ENCODE measurements at places on chromosomes 13 and 19. TPM values are rescaled to one million over a fixed set of nuclear protein-coding genes. Genes with fewer than 3 reads are reported as not detected.
A peak's percentile ranks its signal among the peaks of the same experiment; 100 is the strongest.

- H3K4me3 ChIP-seq: peak overlapping the region; percentile 89
- peak overlapping the region; percentile 95 for H3K27ac ChIP-seq
- no peaks in the 10 kb centered on the region for H3K27me3 ChIP-seq
- peaks cover 44% of the 10 kb centered on the region for H3K36me3 ChIP-seq
- no peak for DNase-seq
- peaks cover 20% of the 10 kb centered on the region for H3K4me1 ChIP-seq
These were observed 814 bp downstream of the ZNF480 start for GRCh38 chr19:52297601-52298364.

DNA sequence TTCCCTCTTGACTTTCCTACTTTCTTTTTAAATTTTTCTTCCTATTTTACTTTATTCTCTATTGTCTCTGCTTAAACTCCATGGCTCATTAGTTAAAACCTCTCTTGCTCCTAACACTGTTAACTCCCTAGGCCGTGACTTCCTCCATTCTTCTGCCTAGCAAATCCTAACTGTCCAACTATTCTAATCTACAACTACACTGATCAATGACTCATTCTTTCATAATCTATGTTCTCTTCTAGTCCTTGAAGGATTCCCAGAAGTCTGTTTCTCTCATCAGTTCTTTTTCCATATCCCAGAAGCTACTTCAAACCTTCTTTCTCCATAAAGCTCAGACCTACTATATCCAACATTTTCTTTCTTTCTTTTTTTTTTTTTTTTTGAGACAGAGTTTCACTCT lies 66.9 kb downstream of the MICU2 start:
- H3K36me3 ChIP-seq: peaks cover 15% of the 10 kb centered on the region
- H3K4me1 ChIP-seq: peaks cover 18% of the 10 kb centered on the region
- no peak overlapping the region for H3K4me3 ChIP-seq
- no peaks in the 10 kb centered on the region for H3K27me3 ChIP-seq
- no peak overlapping the region for H3K27ac ChIP-seq
- no peak for DNase-seq

The TNNT1 gene
- total RNA-seq: not detected

DNA sequence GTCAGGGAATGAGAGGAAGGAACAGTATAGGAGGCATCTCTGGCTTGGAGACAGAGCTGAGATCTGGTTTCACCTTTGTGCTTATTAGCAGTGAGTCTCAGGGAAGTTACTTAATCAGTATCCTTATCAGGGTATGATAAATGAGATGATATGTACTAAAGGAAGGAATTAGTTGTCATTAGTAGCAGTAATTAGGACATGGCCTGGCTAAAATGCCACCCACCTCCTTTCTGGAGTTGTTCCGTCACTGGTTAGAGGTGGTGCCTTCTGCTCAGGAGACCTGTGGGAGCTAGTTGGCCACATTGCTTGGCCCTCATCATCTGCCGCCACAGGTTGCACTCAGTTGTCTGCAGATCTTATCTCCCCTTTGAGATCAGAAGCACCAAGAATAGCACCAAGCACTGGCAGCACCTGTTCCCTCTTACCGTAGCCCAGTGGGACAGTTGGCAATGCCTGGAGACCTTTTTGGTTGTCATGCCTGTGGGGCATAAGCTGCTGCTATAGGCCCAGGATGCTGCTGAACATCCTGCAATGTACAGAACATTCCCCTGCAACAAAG lies 4.7 kb downstream of the GPATCH1 start:
- H3K4me1 ChIP-seq: peaks cover 18% of the 10 kb centered on the region
- H3K36me3 ChIP-seq: peaks cover 10% of the 10 kb centered on the region
- no peaks in the 10 kb centered on the region for H3K27me3 ChIP-seq
- DNase-seq: no peak
- no peak overlapping the region for H3K4me3 ChIP-seq

The SYNE4 gene
- 3.0 TPM for total RNA-seq
